ENCODE measurements at places on chromosomes 5 and 9.

DNA sequence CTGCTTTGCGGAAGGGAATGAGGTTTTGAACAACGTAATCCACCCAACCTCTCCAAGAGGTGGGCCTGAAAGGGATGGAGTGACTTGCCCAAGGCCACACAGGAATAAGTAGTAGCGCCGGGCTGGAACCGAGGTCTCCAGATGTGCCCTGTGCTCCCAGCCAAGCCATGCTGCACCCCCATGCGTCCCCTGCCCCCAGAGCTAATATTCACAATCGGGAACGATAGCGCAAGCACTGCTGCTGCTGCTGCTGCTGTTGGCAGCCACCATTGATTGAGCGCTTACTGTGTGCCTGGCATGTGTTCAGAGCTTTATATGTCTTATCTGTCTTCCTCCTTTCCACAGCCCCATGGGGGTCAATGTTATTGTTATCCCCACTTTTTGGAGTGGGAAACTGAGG lies 43.9 kb downstream of the AMBP start:
- DNase-seq = no peak

- no peak for DNase-seq
Measured at GRCh38 chr9:126670270-126670669, 56.5 kb downstream of the LMX1B start.

GRCh38 chr5:856531-857425 lies 6.0 kb upstream of the ZDHHC11 start:
- DNase-seq = no peak

DNA sequence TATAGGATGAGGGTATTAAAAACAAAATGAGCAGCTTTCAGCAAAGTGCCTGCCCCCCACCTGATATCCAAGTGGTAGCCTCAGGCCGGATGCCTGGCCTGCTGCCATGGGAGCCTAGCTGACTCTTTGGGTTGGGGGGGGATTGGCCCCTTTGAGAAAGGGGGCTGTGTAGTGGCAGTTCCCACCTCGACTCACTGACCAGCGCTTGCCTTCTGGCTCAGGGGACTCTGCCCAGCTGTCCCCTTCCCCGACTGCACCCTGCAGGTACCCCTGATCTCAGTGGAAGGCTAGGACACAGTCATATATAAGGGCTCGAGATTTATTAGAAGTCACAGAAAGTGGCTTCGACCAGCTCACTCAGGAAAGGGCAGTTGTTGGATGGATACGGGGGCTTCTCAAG lies 1.5 kb upstream of the NEUROG1 start:
- no peak for DNase-seq

- DNase-seq = no peak
Measured at GRCh38 chr5:55140908-55141665, 18.9 kb upstream of the GPX8 start.

DNA sequence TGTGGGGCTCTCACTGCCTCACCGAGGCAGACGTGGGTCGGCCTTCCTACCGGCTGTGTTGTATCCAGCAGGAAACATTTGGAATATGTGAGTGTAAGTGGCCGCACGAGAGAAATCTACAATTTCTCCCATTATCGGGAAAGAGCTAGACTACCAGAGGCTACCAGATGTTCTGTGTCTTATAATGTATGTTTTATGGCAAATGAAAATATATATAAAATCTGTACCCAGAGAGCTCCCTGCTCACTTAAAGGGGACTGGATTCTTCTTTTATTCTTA lies 69.5 kb upstream of the PITX1 start:
- no peak for DNase-seq

DNA sequence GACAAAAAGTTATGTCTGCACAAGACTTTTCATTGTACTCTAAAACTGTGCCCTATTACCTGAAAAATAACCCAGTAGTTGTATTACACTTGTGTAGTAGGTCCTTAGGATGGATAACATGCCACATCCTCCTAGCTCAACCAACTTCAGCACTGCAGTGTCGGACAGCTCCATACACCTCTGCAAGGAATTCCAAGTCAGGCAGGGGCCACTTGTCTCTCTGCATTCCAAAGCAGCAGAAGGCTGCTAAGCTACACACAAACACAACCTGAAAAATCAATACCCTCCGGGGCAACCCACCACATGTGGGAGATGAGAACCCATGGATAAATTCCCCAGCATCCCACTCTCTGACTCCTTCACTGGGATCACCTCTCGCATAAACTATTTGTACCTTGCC lies 50.2 kb downstream of the MED10 start:
- no peak for DNase-seq

Measured in stimulated activated CD4-positive, alpha-beta T cell treated with anti-CD3 and anti-CD28 coated beads, Interleukin-15, amount 100 ng/mL, for 1 hour (primary cell).